HCT116 (cell line): ENCODE measurements at places on chromosomes 7 and 10. TPM values are rescaled to one million over a fixed set of nuclear protein-coding genes. Genes with fewer than 3 reads are reported as not detected.

GRCh38 chr10:118308664-118309063, 33.5 kb downstream of the FAM204A start:
- DNase-seq = no peak

DNA sequence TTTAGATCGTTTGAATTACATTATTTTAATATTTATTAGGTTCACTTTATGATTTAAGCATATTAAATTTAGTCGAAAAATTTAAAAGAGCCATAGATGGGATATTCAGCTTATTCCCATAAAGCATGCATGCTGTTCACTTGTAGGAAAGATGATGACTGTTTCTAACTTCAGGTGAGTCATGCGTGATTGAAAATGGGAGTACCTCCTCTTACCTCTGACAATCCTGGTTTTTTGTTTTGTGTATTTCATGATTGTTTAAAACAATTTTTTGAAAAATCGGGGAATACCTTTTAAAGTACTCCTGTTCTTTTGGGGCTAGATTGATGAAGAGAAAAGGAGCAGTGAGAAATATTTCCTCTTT, 1.4 kb downstream of the TNKS2 start:
- DNase-seq = no peak

- no peak for DNase-seq
Observed at GRCh38 chr10:103911021-103911459, 6.9 kb downstream of the STN1 start.

GRCh38 chr10:113078282-113078907, 128.3 kb downstream of the TCF7L2 start:
- no peak for DNase-seq

DNA sequence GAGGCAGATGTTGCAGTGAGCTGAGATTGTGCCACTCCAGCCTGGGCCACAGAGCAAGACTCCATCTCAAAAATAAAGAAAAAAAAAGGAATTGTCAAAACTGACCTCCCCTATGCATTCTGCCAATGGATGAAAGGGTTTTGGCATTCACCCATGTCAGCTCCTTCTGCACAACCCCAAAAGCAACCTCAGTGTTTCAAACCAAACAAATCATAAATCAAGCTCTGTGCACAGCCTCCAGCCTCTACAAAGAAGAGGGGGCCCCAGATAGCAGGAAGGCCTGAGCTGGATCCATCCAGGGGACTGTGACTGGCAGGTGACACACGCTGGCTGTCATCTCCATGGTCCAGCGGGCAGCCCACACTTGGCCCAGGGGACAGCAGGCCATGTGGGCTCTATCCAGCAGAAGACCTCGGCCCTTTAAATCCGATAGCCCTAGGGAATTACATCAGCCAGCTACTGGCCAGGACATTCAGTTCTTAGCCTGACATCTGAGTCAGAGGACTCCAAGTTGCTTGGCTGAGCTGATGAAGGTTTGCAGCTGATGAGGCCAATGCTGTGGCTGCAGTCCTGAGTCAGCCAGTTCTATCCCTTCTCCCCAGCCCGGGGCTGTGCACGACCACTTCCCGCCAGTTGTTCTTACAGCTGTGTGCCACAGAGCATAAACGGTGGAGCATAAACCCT, 52.0 kb upstream of the FIGNL1 start:
- no peak for DNase-seq

DNA sequence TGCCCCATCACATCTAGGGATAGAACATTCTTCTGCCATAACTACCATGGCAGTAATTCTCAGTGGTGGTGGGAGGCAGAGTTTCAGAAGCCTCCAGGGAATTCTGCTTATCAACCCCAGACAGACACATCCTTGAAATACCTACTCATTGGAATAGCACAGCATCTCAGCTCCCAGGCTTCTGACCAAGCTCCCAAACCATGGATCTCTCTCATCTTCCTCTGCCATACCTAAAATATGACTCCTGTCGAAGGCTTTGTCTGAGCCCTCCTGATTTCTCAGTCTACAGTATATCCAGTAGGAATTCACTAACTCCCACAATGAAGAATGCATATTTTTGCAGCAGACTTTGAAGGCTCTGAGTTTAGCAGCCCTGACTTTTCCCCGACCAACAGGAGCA, 687.5 kb downstream of the GRID1 start:
- no peak for DNase-seq

GRCh38 chr7:118855290-118855689, 630.8 kb downstream of the ANKRD7 start:
- no peak for DNase-seq

DNA sequence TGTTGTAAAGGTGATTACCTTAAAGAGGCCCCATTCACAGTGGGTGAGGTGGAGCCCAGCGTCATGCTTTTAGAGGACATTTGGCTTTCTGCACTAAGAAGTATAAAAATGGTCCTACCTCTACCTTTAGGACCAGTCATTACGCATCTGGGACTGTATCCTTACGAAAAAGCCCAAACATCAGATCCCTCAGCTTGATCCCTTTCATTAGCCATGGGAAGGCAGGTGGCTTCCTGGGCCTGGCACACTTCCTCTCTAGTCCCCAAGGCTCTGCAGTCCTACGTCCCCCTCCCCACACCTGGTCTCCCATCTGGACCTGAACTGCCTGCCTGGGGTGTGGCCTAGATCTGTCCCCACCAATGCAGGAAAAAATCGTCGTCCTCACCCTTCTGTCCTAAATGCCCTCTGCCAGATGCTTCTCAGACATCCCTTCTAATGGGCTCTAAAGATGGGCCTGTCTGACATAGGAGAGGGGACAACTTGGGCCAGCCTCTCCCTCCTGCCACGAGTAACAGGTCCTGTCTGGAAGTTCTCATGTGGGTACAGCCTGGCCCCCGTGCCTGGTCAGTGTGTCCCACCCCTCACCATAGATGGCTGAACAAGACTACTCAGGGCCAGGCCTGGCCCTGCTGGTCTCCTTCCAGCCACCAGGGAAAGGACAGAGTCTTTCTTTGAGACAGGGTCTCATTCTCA, 11.8 kb upstream of the SLC18A3 start:
- DNase-seq = no peak

HERC4 gene
- total RNA-seq = 36.5 TPM

- peak; percentile 18 for DNase-seq
Observed at GRCh38 chr10:77004917-77005564, 632.6 kb downstream of the KCNMA1 start.

DNA sequence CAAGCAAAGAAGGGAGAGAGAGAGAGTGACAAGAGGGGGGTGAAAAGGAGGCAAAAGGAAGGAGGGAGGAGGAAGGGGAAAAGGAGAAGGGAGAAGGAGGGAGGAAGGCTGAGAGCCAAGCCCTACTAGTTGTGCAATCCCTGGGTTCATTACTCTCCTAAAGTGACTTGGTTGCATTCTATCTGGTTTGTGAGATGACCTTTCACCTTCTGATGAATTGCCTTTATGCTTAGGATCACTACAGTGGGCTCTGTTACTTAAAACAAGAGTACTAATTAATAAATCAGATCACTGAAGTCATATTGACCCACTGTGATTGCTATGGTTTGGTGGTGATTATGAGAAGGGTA, 144.9 kb downstream of the KIF20B start:
- DNase-seq = no peak
